ENCODE measurements at places on chromosomes 7 and 10.

- no peak for DNase-seq
- H3K27me3 ChIP-seq: no peaks in the 10 kb centered on the region
- no peaks in the 10 kb centered on the region for H3K36me3 ChIP-seq
- H3K4me3 ChIP-seq: no peak overlapping the region
- no peak overlapping the region for H3K27ac ChIP-seq
Measured at GRCh38 chr7:2099048-2099957, 133.4 kb downstream of the MAD1L1 start.

DNA sequence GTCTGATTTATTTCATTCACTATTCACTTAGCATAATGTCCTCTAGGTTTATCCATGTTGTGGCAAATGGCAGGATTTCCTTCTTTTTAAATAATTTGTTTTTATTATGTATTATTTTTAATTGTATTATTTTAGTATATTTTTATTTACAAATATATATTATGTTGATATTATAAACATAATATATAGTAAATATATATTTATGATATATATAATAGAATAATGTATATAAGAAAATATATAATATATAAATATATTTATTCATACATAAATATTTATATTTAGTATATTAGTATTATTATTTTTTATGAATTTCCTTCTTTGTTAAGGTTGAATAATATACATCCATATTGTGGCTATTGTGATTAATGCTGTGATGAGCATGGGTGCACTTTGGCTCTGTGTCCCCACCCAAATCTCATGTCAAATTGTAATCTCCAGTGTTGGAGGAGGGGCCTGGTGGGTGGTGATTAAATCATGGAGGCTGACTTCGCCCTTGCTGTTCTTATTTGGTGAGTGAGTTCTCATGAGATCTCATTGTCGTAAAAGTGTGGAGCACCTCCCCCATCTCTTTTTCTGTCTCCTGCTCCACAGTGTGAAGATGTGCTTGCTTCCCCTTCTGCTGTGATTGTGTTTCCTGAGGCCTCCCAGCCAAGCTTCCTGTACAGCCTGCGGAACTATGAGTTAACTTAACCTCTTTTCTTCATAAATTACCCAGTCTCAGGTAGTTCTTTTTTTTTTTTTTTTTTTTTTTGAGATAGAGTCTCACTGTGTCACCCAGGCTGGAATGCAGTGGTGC is 52.3 kb upstream of the CYP2C18 start:
- no peak overlapping the region for H3K4me3 ChIP-seq
- H3K4me1 ChIP-seq: peaks cover 4% of the 10 kb centered on the region
- H3K27ac ChIP-seq: no peak overlapping the region
- no peaks in the 10 kb centered on the region for H3K36me3 ChIP-seq
- DNase-seq: no peak

DNA sequence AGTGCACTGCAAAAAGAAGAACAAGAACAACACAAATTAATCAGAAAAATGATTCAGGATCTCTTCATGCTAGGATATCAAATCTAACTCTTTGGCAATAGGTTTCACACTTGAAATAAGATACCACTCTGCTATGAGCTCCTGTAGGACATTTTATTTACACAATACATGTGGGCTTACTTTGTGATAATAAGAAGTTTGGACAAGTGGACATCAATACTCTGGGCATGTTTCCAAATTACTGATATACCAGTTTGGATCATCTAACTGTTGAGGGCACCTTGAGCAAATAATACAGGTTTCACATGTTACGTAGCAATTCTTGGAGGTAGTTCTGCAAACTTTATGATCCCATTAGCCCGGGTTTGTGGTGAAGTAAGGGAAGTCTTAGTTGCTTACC is 59.8 kb downstream of the CPVL start:
- no peaks in the 10 kb centered on the region for H3K27me3 ChIP-seq
- no peak overlapping the region for H3K27ac ChIP-seq
- peaks cover 3% of the 10 kb centered on the region for H3K4me1 ChIP-seq
- DNase-seq: no peak
- no peaks in the 10 kb centered on the region for H3K36me3 ChIP-seq
- no peak overlapping the region for H3K4me3 ChIP-seq

GRCh38 chr7:97025130-97025499 is 484 bp upstream of the DLX5 start:
- H3K27ac ChIP-seq: no peak overlapping the region
- no peak overlapping the region for H3K4me3 ChIP-seq
- DNase-seq: no peak
- no peaks in the 10 kb centered on the region for H3K36me3 ChIP-seq

DNA sequence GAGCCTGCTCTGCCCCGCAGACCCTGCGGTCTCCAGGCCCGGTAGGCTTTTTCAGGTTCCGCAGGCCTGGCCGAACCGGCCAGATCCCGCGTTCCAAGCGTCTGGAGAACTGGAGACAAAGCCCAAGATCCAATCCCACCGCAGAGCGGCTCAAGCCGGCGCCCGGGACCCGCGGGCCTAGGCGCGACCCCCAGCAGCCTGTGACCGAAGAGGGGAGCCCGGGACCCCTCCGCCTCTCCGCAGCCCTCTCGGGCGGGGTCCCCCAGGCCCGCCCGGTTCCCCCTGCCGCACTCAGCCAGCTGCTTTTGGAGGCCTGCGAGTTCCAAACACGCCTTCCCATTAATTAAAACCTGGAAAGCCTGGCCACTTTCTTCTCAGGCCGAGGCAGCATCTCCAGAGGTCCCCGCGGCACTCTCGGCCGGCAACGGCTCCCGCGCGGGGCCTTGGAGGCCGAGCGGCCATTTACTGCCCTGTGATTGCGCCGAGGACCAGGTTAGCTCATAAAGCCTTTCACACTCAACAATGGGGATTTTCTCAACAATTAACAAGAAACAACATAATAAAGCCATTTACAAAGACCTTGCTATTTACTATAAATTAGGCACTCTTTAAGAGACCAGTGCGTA is 16.7 kb downstream of the SKIDA1 start:
- H3K4me1 ChIP-seq: no peaks in the 10 kb centered on the region
- no peaks in the 10 kb centered on the region for H3K27me3 ChIP-seq
- no peaks in the 10 kb centered on the region for H3K36me3 ChIP-seq
- no peak overlapping the region for H3K27ac ChIP-seq

GRCh38 chr7:4958477-4959301 is at the start of gene MMD2:
Gene MMD2 (minus strand): TSS chr7:4959187. CDS start chr7:4959017, 170 bp downstream.
- peaks cover 4% of the 10 kb centered on the region for H3K27me3 ChIP-seq
- no peak for DNase-seq
- H3K4me3 ChIP-seq: peak within 1 kb of the TSS; percentile 6
- peaks cover 9% of the 10 kb centered on the region for H3K4me1 ChIP-seq

DNA sequence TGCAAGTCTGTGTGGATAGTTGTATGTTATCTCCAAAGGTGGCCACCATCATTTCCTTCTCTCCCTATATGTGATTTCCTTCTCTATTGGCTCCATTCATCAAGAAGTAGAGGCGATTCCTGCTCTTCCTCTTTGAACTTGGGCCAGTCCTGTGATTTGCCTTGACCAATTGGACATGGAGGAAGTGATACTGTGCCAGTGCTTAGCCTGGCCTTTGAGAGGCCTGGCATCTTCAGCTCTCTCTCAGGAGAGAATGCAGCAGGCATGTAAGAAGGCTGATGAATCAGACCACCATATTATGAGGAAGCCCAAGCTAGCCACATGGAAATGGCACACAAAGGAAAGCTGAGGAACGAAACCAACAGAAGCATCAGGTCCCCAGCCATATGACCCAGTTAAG is 195.0 kb upstream of the SVIL start:
- no peaks in the 10 kb centered on the region for H3K36me3 ChIP-seq
- H3K4me1 ChIP-seq: peaks cover 43% of the 10 kb centered on the region
- no peaks in the 10 kb centered on the region for H3K27me3 ChIP-seq
- H3K27ac ChIP-seq: no peak overlapping the region

DNA sequence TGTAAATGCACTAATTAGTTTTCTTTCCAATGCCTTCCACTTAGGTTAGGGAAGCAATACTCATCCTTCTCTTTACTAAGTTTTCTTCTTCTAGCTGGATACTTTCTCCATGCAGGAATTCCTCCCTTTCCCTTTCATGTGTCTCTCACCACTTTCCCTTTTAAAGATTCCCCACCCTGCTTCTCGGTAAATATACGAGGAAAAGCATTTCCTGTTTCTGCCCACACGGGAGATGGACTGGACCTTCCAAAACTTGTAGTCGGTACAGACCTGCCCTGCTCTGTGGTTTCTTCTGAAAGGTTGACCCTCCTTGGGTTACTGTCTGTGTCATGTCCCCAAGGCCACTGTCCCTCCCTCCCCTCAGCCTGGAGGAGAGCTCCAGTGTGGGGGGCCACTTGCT is 58.9 kb upstream of the LYZL2 start:
- H3K27ac ChIP-seq: no peak overlapping the region
- H3K4me1 ChIP-seq: no peaks in the 10 kb centered on the region
- no peak overlapping the region for H3K4me3 ChIP-seq
- no peaks in the 10 kb centered on the region for H3K36me3 ChIP-seq
- H3K27me3 ChIP-seq: no peaks in the 10 kb centered on the region

DNA sequence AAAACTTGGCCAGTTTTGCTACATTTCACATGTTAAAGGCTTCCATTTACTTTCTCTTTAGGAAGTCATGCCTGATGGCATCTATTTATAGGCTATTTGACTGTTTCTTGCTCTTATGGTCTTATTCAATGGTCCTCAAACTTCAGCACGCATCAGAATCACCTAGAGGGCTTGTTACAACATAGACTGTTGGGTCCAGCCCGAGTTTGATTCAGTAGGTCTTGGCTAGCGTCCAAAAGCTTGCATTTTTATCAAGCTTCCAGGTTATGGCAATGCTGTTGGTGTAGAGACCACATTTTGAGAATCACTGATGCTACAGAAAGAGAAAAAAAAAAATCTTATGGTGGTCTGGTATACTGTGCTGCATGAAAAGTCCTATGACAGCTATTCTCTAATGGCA is 51.9 kb downstream of the MTPN start:
- H3K27ac ChIP-seq: peak overlapping the region; percentile 72
- no peaks in the 10 kb centered on the region for H3K27me3 ChIP-seq
- H3K36me3 ChIP-seq: no peaks in the 10 kb centered on the region
- no peak for DNase-seq
- H3K4me3 ChIP-seq: no peak overlapping the region

DNA sequence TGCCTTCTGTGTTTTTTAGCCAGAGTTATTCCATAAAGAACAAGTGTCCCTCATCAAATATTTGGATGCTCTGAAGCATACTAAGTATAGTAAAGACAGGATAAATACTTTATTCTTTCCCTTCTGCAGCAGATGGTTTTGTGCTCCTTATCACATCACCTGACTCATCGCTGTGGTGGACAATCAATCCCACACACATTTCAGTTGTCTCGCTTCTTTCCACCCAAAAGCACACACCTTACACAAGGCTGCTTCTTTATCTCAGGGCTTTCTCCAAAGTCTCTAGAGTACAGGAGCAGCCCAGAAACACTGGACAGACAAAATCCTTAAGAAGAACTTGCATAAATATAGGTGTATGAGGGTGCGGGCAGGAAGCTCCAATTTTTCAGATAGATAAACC is 43.4 kb downstream of the IGF2BP3 start:
- H3K4me1 ChIP-seq: no peaks in the 10 kb centered on the region
- no peak for DNase-seq
- no peaks in the 10 kb centered on the region for H3K36me3 ChIP-seq
- no peaks in the 10 kb centered on the region for H3K27me3 ChIP-seq

GRCh38 chr10:86547296-86547695 is 25.7 kb upstream of the WAPL start:
- no peak overlapping the region for H3K4me3 ChIP-seq
- H3K36me3 ChIP-seq: no peaks in the 10 kb centered on the region
- H3K27ac ChIP-seq: no peak overlapping the region
- no peak for DNase-seq
- H3K4me1 ChIP-seq: no peaks in the 10 kb centered on the region

DNA sequence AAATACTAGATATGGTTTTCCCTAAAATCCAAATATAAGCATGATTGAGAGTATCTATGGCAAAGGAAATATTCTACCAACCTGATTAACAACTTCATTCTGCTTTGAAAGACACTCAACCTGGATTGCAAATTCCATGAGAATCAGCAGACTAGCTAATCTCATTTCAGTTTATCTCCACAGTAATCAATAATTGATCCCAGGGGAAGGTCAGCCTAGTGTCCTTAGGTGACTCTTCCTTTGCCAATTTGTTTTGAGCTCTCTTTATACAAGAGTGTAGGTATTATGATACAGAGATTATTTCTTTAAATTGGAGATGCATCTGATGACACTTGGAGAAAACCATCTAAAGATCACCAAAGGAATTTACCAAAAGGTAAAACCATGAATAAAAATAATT is 100.3 kb downstream of the GRM8 start:
- H3K27ac ChIP-seq: no peak overlapping the region
- DNase-seq: no peak
- no peak overlapping the region for H3K4me3 ChIP-seq
- no peaks in the 10 kb centered on the region for H3K36me3 ChIP-seq

- peak overlapping the region; percentile 83 for H3K27ac ChIP-seq
- no peaks in the 10 kb centered on the region for H3K27me3 ChIP-seq
- H3K4me3 ChIP-seq: peak overlapping the region; percentile 94
Measured at GRCh38 chr7:65980478-65981250, 1.3 kb downstream of the GUSB start.

DNA sequence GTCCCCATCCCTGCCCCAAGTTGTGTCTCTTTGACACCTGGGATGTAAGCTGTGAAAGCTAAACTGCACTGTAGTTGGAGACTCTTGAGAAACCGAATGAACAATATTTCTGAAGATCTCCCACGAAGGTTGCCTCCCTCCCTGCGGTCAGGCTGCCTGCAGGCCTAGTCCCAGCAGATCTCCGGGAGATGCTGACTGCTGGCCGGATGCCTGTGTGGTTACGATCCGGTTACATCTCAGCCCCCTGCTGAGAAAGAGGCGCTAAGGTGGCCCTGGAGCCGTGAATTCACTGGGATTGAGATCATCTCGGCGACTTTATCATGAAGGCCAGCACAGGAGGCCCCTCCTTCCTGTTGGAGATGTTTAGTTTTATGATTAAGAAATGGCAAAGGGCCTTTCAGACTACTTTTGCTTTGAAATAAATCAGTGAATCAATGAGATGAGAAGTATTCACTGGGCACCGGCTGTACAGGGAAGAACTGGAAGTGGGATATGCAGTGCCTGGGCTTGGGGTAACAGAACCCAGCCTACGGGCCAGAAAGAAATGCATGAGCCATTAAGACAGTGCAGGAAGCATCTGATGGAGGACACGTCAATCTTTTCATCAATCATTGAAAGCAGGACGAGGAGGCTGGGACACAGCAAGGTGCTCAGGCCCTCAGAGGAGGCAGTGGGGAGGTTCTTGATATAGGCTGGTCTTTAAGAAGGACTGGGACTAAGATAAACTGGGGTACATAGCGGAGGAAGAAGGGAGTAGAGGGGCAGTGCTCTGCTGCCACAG is 177.6 kb downstream of the PRKAG2 start:
- no peak for DNase-seq
- peaks cover 33% of the 10 kb centered on the region for H3K4me1 ChIP-seq
- no peak overlapping the region for H3K27ac ChIP-seq
- H3K4me3 ChIP-seq: no peak overlapping the region

DNA sequence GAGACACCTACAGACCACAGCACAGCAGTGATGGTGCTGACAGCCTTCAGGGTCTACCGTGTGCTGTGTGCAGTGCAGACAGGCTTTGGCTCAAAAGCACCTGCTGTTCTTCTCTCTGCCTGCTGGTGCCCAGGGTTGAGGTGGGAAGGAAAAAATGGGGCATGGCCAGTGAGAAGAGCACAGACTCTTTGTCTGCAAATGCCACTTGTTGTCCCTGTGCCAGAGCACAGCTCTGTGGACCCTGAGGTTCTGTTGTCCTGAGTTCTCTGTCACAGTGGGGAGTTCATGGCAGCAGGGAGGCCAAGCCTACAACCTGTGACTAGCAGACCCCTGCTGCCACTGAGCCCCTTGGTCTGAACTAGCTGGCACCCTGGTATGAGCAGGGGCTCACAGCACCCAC is 376.7 kb downstream of the GLRX3 start:
- H3K27ac ChIP-seq: no peak overlapping the region
- no peak overlapping the region for H3K4me3 ChIP-seq
- no peaks in the 10 kb centered on the region for H3K36me3 ChIP-seq
- no peaks in the 10 kb centered on the region for H3K27me3 ChIP-seq
- DNase-seq: no peak

All from esophagus squamous epithelium (tissue), 5 donors.